T-cell (primary cell): ENCODE measurements at places on chromosomes 12 and 14.

DNA sequence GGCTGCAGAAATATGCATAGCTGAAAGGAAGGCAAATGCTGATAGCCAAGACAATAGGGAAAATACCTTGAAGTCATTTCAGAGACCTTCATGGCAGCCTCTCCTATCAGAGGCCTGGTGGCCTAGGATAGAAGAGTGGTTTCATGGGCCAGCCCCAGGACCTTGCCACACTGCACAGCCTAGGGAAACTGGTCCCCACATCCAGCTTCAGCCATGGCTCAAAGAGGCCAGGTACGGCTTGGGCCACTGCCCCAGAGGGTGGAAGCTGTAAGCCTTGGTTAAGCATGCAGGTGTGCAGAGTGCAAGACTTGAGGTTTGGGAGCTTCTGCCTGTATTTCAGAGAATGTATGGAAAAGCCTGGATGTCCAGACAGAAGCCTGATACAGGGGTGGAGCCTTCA is 101.0 kb upstream of the KITLG start:
- no peak for DNase-seq

DNA sequence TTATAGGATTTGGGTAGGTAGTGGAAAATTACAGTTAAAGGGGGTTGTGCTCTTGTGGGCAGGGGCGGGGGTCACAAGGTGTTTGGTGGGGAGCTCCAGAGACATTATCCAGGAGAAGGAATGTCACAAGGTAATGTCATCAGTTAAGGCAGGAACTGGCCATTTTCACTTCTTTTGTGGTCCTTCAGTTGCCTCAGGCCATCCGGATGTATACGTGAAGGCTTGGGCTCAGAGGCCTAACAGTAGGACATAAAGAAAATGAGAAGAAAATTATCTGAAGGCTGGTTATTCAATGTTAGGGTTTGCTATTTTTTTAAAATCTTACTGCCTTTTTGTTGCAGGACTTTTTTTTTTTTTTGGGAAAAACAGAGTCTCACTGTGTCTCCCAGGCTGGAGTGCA is 2.5 kb upstream of the PSEN1 start:
- no peak for DNase-seq

DNA sequence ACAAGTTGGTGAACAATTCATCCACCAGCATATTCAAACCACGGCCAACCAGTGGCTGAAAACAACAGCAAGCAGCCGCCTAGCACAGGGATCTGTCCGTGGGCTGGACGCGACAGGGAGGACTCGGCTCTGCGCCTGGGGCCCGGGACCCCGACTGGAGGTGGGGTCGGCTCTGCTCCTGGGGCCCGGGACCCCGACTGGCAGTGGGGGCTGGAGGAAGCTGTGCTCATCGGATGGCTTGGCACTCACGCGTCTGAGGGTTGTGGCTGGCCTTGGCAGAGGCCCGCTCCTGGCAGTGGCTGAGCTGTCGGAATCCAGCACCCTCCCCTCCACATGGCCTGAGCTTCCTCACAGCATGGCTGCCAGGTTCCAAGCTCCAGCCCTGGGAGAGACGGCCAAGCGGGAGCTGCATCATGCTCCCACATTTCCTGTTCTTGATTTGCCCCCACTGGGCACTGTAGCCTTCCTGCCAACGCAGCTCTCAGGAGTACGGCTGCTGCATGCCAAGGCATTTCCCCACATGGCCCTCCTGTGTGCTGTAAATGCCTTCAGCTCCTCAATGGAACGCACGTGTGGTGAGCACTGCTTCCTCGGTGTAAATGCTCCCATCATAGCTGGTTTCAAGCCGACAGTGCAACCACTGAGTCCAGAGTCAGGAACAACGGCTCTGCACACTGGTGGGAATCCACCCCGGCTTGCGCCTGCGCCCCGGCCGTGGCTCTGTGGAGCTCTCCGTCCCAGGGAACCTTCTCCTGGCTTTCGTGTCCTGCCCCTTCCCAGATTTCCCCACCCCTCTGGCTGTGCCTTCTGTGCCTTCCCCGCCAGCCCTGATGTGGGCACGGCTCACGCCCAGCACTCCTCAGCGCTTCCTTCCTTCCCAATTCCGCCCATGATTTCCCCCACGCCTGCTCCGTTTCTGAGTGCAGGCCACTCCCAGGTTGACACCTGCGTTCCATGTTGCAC is 7.3 kb upstream of the GALNT9 start:
- no peak for DNase-seq

DNA sequence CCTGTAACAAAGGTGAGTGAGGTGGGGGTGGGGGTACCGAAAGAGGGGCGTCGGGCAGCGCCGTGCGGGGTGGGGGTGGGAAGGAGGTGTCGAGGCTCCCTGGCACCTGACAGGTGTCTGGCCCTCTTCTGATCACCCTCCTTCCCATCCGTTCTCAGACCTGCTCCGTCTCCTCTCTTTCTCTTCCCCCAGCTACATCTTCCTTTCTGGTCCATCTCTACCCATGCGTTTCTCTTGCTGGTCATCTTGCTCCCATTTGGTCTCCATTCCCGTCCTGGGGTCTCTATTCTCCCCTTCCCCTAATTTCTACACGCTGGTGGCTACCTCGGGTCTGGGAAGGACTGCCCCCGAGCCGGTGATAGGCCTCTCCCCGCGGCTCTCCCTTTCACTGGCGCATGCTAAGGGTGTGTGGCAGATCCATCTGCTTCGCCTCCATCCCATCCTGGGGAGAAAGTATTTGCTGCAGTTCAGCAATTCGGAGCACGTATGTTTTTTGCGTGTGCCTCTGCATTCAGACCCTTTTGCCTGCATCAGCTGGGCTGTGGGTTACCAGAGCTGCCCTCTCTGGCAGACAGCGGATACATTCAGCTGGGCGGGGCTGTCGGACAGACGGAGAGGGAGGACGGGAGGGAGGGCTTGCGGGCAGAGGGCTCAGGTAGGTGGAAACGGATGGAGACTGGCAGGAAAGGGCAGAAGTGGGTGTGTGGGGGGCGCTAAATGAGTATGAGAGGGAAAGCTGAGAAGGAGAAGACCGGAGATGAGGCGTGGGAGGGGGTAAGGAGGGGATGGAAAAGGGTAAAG is 730 bp downstream of the CLSTN3 start:
- DNase-seq, result no peak

- DNase-seq, result no peak
Measured at GRCh38 chr14:93032421-93032936, 83.2 kb downstream of the ITPK1 start.

GRCh38 chr12:106673141-106673540 is 90.3 kb downstream of the RFX4 start:
- DNase-seq, result no peak

DNA sequence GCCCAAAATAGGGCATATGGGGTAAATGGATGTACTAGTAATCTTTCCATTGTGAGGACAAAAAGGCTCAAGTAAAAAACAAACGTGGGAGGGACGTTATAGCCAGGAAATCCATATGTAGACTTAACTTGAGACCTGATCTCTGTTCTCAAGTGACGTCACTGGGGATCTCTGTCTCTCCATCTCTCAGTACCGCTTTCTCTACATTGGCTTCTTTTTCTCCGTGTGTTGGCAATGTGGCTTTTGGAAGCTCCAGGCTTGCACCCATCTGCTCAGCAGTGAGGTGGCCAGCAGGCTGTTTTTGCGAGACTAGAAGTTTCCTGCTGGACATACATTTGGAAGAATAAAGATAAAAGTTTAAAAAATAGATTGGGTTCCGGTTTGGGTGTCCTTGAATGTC is 66.0 kb upstream of the NRXN3 start:
- DNase-seq, result no peak

DNA sequence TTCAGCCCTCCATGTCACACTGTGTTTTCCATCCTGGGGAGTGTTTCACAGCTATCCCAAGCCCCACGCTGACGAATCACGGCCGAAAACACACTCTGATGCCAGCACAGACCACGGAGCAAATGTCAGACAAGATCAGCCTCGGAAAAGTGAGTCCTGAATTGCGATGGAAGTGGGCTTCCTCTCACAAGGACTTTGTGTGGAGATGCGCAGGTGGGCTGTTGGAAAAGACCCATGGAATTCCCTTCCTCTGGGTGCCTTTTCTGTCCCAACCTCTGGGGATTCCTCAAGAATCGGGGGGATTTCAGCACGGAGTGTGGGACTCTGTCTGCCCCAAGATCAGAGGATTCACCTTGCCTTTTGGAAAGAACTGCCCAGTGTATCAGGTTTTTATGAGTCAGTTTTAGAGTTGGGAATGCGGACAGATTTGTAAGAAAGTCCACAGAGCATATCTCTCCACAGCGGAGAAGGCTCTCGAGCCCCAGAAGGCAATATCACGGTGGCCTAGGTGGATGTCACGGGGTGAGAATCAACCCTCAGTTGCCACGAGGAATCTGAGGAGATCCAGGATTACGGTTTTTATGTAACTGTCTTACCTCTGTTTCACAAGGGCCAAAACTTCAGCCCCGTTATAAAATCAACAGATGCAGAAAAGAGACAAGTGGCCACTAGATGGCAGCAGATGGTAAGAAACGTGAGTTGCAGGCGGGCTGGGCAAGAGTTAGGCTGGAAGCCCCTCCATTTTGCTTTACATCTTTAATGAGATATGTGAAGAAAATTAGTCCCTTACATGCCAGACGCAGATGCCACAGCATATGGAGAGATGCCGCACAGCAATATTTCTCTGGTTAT is 201.9 kb downstream of the DAD1 start:
- DNase-seq, result peak; percentile 2

DNA sequence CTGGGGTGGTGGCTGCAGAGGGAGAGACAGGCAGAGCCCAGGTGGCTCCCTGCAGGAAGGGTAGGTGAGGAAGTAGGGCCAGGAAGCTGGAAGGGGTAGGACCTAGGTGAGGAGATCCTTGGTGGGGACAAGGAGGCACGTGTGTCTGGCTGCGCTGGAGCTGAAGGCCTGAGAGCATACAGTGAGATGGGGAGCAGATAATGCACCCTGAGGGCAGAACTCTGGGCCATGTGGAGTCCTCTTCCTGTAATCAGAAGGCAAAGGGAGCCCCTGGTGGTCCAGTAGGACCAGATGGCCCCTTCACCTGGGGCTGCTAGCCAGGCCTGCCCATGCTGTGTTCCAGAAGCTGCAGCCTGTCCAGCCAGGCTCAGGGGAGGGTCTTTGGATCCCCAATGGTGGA is 15.3 kb upstream of the KRT80 start:
- DNase-seq, result no peak
